ENCODE measurements at places on chromosomes 11 and 22.

- no peak for DNase-seq
These were observed 71.4 kb upstream of the GRK3 start for GRCh38 chr22:25492841-25493734.

- DNase-seq: no peak
These were observed 8.3 kb downstream of the PLXNB2 start for GRCh38 chr22:50298937-50299784.

DNA sequence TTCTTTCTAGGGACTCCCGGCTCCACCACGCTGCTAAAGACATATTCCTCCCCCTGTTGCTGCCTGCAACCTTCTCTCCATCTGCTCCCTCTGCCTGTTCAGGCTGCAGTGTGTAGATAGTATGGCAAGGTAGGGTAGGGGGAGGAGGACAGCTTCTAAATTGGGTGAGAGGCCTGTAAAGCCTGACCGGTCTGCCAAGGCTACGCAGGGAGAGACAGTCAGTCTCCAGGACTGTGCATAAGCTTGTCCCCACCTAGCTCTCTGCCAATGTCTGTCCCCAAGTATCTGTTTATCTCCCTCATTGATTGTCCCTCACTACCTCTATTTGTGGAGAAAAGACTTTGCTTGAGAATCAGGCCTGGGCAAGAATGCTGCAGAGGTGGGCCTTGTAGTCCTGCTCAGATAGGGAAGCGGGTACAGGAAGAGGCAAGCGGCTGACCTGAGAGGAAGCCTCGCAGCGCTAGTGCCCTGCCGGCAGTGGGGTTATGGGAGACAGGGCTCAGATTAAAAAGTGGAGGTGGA lies 871 bp upstream of the SEZ6L start:
- no peak for DNase-seq

DNA sequence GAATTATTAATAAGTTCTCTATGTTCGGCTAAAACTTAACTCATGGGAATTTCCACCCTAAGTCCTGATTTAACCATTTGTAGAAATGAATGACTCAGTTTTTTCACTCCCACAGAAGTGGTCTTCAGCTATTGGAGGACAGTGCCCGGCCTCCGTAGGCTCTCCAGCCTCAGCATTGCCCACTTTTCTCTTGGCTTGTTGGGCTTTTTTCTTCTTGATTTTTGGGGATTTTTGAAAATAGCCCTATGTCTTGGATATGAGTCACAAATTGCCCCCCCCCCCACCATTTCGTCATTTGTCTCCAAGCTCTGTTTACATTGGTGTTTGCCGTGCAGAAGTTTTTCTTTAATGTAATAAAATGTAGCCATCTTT lies 66.7 kb downstream of the PACS1 start:
- DNase-seq: no peak

DNA sequence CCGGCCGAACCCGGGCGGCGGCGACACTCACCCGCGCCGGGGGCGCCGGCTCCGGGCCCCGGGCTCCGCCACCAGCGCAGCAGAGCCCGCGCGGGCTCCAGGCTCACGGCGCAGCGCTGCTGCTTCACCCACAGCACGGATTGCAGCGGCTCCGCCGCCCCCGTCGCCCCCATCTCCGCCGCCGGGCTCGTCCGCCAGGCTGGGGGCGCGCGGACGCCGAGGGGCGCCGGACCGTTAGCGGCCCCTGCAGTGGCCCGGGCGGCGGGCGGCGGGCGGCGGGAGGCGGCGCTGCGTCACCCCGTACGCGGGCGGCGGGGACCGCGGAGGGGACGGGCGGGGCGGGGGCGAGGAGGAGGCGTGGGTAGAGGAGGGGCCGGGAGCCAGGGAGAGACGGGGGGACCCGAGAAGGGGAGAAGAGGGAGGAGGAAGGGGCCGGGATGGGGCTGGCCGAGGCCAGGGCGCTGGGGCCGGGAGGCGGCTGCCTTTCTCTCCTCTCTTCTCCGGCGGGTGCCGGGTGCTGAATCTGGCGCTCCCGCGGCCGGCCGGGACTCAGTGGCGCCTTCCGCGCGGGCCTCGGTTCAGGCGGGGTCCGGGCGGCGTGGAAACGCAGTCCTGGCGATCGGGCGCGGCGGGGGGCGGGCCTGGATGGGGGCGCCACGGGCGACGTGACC lies at the start of gene CERK:
TSS of gene CERK (minus strand) at position 277 of the 671 bp plus-strand sequence. CDS start at position 173, 104 bp downstream.
- DNase-seq: no peak

GRCh38 chr11:124108156-124108555 lies 7.1 kb upstream of the VWA5A start:
- DNase-seq: no peak

DNA sequence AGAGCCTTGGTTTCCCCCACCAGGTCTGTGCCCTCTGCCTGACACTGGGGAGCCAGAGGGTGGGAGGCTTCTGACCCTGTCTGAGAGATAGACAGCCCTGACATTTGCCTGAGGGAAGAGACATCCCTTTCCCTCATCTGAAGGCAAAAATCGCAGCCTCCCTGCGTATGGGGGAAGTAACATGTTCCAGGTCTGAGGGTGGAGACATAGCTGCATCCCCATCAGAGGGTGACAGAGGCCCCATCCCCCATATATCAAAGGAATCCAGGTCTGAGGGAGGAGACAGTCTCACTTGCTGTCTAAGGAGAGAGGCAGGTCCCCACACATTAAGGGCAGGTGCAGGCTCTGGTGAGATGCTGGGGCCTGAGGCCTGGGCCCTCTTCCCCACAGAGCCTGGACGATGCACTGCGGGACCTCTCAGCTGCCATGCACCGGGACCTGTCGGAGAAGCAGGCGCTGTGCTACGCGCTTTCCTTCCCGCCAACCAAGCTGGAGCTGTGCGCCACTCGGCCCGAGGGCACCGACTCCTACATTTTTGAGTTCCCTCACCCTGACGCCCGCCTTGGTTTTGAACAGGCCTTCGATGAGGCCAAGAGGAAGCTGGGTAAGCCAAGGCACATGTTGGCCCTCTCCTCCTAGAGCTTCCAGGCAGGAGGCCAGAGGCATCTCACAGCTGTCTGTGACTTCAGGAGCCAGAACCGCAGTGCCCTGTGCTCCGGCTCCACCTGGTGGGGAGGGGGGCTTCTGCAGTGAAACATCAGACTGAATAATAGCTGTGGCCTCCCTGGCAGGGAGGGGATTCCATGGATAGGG lies 16.1 kb upstream of the RELT start:
- peak; percentile 39 for DNase-seq

DNA sequence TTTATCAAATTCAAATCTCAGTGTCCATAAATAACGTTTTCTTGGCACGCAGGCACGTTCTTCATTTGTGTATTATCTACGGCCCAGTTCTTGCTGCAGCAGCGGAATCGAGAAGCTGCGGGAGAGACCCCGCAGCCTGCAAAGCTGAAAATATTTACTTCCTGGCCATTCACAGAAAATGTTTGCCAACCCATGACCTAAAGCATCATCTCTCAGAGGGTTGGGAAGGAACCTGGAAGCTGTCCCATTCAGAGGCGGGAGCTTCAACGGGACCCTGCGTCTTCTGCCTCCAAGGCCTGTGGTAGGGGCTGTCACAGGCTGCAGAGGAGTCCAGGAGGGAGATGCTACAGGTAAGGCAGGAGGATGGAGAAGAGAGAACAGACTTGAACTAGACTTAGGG lies 319.2 kb downstream of the MN1 start:
- DNase-seq: no peak

- no peak for DNase-seq
These were observed 3.6 kb downstream of the BCO2 start for GRCh38 chr11:112178936-112179335.

DNA sequence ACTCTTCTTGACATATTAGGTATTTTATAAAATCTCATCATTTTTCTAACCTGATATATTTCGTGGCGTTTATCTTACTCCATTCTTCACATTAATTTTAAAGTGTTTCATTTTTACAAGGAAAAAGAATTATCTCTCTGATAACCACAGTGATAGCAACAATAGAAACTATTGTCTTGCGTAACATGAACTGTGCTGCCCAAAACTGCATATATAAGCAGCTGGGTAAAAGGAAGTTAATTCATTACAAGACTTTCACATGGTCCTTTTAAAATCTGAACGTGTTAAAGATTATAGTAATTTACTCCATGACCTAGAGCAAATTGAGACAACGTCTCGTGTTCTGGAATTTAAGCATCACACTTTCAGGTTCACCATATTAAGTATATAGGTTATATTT lies 210.4 kb upstream of the GRIA4 start:
- no peak for DNase-seq

DNA sequence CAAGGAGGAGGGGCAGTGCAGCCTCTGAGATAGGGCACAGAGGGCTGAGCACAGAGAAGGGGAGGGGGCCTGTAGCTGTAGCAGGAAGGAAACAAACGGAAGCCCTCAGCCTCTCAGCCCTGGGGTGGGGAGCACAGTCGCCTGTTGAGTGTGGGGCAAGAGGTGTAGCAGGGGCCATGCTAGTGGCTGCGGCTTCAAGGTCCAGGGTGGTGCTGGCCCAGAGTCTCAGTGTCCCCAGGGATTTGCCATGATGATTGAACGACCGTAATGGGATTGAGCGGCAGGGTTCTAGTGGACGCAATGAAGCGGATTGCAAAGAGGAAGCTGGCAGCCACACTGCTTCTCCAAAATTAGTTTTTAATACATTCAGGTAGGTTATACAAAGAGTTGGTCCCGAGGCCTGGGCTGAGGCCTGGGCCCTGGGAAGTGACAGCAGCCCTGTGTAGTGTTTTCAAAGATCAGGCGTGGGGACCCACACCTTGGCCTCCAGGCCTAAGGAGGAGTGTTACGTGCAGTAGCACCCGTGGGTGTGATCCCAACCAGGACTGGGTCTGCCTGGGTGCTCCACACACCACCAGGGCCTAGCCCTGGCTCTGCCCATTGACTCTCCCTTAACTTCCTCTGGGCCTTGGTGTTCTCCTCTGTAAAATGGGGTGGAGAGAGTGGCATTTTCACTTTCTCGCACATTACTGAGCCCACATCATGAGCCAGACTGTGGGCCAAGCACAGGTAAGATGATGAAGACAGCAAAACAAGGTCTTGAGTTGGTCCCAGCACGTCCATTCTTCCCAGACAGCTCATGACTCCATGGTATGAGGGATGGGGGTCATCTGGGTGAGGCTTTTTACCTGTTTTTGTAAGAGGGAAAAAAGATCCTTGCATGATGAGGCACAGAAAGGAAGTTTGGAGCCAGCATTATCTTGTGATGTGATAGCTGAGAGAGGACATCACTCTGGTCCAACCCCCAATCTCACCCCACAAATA lies 13.1 kb downstream of the LRRC32 start:
- DNase-seq: no peak

GRCh38 chr11:66316849-66317251 lies at the start of gene CD248:
CD248 (minus strand) TSS chr11:66317044; CDS start chr11:66317027, 17 bp downstream.
- DNase-seq: no peak

Measured in HFF-Myc (cell line).